ENCODE measurements at places on chromosomes 5 and 9.

GRCh38 chr9:72827950-72828731 is 124.7 kb downstream of the ALDH1A1 start:
- DNase-seq: no peak

- DNase-seq: no peak
Measured at GRCh38 chr5:77993141-77993854, 217.2 kb upstream of the TBCA start.

GRCh38 chr5:166581826-166582225 is 1709.6 kb upstream of the WWC1 start:
- DNase-seq: no peak

GRCh38 chr5:176360894-176361436 is 599 bp downstream of the KIAA1191 start:
- DNase-seq: no peak

- DNase-seq: no peak
Measured at GRCh38 chr9:3391414-3391813, 134.4 kb downstream of the RFX3 start.

GRCh38 chr5:58544195-58544594 is 38.7 kb upstream of the RAB3C start:
- DNase-seq: no peak

Data from CD4-positive, alpha-beta T cell treated with Interleukin-1 beta for 1 hour (primary cell).